Fibroblast of lung (primary cell): ENCODE measurements at places on chromosomes 1 and 21. TPM values are rescaled to one million over a fixed set of nuclear protein-coding genes. Genes with fewer than 3 reads are reported as not detected.

DNA sequence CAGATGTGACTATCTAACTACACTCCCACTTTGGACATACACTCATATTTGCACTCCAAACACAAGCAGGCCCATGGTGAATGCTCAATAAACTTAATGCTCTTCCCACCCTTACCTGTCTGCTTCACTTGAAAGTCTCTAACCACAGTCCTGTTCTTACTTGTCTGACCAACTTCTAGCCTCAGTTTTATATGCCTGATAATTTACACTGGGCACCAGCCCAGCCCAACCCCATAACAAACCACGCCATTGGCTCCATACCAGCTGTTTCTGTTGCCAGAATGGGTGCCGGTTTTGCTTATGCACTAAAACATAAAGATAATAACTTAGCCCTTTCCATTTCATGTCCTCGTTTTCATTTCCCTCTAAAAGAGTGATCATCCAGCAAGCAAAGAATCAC lies 395.4 kb downstream of the NTNG1 start:
- peak; percentile 12 for DNase-seq

GRCh38 chr1:85849660-85850059 lies 141.4 kb upstream of the ZNHIT6 start:
- no peak for DNase-seq

DNA sequence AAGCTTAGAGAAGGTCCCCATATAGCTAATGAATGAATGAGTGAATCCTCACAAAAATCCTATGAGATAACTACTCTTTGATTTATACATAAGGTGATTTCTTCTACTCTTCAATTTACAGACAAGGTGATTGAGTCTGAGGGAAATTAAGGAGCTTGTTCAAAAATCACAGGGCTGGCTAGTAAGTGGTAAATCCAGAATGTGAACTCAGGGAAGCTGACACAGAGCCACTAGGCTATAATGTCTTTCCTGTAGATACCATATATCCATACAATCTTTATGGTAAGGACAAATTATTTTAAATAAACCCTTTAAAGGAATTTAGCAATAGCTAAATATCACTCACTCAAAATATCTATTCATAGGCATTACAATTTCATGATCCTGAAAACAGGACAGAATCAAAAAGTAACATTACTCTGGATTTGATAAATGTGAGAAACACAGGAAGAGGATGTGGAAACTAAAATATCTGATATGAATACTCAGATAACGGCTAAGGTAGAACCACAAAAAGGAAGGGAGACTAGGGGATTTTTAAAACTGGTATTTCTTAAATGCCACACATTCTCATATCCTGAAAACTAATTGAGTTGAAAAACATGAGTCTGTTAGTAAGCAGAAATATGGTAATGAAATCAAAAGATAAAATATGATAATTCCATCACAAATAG lies 108.2 kb downstream of the NBPF12 start:
- no peak for DNase-seq

GRCh38 chr1:111736548-111737215 lies 2.5 kb downstream of the INKA2 start:
- DNase-seq: peak; percentile 58

DNA sequence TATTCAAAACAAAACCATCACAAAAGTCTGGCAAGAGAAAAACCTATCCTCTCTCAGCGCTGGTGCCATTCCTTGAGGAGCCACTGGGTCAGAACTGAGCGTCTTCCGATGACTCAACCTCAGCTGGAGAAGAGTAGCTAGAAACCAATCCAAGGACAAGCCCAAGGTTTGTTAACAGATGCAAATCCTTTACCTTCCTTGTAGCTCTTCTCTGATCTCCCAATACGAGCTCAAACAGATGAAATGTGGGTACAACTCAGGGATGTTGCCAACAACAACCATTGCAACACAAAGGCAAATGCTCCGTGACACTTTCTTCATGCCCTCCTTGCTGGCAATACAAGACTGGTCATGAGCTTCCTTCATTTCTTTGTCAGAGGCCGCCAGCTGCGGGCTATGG lies 337.1 kb downstream of the SIPA1L2 start:
- no peak for DNase-seq

- DNase-seq: no peak
Observed at GRCh38 chr1:171179318-171180227, 5.5 kb upstream of the FMO2 start.

DNA sequence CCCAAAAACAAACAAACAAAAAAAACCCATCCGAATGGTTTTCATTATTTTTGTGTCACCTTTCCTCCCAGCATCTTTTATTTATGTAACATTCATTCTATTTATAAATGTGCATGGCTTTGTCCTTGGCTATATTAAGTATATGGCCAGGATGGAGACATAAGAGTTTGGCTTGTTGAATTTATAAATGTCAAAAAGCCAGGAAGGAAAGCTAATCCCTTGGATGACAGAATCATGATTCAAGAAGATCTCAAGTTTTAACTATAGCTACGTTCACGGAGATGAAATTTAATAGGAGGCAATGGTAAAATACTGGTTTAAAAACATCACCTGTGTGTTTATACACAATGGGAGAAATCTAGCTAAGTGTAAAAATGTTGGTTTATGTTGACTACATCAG lies 5.0 kb downstream of the CEP170 start:
- no peak for DNase-seq

GRCh38 chr1:223849352-223850254 lies 3.9 kb upstream of the TP53BP2 start:
- DNase-seq: no peak

GRCh38 chr1:10818262-10819197 lies 22.1 kb upstream of the CASZ1 start:
- DNase-seq: no peak

DNA sequence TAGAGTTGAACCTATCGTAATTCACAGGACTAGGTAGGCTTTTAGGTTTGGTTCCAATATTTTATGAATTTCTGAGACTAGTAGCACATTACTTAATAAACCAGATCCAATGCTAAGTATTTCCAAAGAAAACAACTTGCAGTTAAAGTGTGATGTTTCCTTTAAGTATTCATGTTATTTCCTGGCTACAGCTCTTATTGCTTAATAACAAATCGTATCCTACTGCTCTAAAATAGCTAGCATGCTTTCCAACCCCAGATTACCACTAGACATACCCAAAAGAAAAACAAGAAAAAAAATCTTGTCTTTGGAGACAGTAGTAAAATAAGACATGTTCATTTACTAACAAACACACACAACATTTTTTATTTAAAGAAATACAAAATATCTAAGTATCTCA lies 898 bp downstream of the KRTAP27-1 start:
- DNase-seq: no peak

GRCh38 chr1:151992303-151993083 lies 1.2 kb downstream of the S100A10 start:
- peak; percentile 90 for DNase-seq

DNA sequence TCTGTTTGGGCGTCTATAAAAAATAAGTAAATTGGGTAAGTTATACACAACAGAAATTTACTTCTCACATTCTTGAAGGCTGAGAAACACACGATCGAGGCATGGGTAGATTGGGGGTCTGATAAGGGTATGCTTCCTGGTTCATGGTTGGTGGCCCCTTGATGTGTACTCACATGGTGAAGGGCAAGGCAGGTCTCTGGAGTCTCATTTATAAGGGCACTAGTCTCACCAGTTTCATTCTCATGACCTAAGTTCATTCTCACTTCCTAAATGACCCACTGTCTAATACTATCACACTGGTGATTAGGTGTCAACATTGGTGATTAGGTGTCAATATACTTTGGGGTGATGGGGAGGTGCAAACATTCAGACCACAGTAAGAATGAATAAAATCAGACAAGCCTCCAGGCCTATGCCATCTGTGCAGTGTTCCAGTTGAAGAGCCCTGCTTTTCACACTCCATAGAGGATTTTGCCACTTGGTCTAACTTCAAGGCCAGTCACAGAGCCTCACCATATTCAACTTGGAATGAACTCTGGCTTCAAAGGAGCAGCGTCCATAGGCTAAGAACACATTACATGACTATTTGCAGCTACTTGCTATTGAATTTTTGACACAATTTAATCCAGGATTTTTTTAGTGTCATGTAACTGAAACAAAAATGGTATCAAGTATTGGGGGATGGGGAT lies 2.5 kb upstream of the GBP4 start:
- no peak for DNase-seq

DNA sequence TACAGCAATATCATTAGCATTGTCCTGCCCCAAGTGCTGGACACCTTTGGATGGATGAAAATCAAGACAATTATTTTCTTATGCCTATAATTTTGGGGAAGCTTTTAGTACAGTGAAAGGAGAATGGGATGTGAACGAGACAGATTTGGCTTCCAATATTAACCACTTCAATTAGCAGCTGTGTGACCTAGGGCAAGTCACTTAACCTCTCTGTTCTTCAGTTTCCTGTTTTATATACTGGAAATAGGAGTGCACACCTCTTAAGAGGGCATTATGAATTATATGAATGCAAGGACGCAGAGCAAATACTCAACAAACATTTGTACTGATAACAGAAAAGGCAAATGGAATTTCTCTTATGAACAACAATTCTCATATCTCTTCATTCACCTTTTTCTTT lies 18.5 kb downstream of the CYP2J2 start:
- no peak for DNase-seq

GRCh38 chr1:51926171-51926812 lies 47.8 kb upstream of the NRDC start:
- DNase-seq: peak; percentile 44

GRCh38 chr1:172770071-172770470 lies 111.2 kb downstream of the FASLG start:
- no peak for DNase-seq

- DNase-seq: no peak
Observed at GRCh38 chr21:34838956-34839820, 170.4 kb downstream of the CLIC6 start.

DNA sequence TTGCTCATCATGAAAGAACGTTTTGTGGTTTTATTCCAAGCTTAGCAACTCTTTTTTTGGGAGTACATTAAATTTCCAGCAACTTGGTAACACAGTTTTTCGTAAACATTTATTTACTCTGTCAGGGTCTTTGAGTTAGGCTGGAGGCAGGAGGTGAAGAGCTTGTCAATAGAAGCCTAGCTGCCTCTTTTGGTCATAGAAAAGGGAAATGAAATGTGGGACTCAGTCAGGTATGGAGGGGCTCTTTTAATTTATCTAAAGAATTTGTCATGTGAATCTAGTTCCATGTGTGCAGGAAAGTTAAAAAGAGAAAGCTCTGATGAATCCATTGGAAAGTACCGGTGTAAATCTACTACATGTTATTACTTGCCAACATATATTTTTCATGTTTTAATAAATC lies 45.9 kb upstream of the PRMT6 start:
- DNase-seq: no peak

- no peak for DNase-seq
Observed at GRCh38 chr1:43982808-43983207, 3.8 kb downstream of the B4GALT2 start.

GRCh38 chr1:90831910-90832309 lies 114.8 kb upstream of the BARHL2 start:
- DNase-seq: no peak

DNA sequence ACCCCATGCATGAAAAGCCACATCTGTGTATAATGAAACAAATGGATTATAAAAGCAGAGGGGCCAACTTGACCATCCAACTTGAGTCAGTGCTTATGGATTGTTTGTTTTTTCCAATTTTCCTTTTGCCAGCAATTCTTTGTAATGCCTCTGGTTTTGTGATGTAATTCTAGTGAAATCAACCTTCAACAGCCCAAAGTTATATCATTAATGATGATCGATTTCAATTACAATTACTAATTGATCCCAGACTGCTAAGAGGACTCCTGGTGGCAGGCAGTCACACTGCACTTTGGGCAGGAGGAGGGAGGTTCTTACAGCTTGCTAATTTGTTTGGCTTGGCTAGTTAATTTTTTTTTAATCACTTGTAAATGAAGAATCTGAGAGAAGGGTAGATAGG lies 552.3 kb downstream of the NUF2 start:
- DNase-seq: no peak

DNA sequence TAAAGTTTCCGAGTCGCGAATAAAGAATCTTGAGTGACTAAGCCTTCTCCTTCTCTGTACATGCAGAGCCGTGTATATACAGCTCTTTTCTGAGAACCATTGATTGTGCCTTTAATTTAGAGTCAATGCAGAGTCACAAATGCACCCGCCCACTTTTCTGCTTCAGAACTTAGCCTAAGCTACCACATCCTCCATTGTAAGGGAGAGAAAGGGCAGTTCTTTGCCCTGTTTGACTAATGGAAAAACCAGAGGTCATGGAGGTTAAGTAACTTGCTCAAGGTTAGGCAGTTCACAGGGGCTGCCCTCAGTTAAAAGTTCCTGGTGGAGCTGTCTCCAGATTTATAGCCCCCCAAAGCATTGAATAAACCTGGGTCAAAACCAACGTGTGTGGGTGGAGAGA lies 139.6 kb downstream of the TOMM20 start:
- DNase-seq: no peak

DNA sequence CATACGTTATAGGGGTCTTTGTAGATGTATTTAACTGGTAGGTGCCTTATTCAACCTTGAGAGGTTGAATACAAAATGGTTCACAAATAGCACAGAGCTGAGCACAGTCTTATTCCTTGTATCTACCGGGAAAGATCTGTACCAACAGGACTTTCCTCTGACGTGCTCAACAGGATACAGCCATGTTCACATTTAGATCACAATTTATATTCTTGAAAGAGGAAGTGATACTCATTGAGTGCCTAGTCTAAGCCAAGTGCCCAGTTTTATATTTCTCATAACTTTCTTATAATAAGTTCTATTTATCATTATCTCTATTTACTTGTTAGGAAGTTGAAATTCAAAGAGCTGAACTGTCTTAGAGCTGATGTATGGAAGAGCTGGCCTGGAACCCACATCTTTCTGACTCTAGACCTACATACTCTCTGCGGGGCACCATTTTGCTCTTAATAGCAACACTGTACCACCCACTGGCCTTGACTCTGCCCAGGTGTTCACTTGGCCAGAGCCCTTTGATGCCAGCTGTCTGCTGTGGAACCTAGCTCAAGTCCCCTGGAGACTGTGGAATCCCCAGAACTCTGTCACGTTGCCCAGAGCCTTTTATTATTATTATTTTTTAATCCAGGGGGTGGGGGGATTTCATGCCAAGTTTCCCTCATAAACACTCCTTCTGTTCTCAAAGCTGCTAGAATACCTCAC lies 156.2 kb downstream of the TPR start:
- no peak for DNase-seq

DNA sequence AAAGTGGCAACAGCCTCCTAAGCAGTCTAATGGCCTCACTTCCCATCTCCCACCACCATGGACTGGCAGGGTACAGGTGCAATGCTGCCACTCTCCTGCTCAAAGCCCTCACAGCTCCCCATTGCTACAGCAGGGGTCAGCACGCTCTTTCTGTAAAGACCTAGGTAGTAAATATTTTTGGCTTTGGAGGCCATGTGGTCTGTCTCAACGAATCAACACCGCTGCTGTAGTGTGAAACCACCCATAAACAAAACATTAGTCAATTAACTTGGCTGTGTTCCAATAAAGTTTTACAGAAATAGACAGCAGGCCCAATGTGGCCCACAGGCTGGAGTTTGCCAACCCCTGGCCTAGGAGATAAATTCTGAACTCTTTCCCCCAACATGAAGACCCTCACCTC lies 44.6 kb upstream of the TMEM125 start:
- DNase-seq: peak; percentile 10

Gene ROR1
- 10.8 and 16.5 TPM in 2 replicates for total RNA-seq

Gene MCOLN3
- 2.1 and 2.5 TPM in 2 replicates for total RNA-seq

Gene ARHGAP30
- not detected in 2 replicates for total RNA-seq

Gene ADAMTS5
- total RNA-seq: 3.9 and 4.3 TPM in 2 replicates

Gene SLC1A7
- total RNA-seq: 0.26 and 0.33 TPM in 2 replicates

Gene TXNIP
- total RNA-seq: 361 and 773 TPM in 2 replicates

Gene SPATA45
- total RNA-seq: 0.51 and 0.83 TPM in 2 replicates

Gene SFPQ
- total RNA-seq: 138 and 146 TPM in 2 replicates

Gene PTAFR
- under 0.01 TPM in 2 replicates for total RNA-seq

Gene KCNJ15
- total RNA-seq: 0.83 and 1.5 TPM in 2 replicates

Gene NCAM2
- total RNA-seq: 8.5 and 11.1 TPM in 2 replicates

Gene SLC22A15
- 11.3 and 21.0 TPM in 2 replicates for total RNA-seq

Gene ALX3
- total RNA-seq: not detected in 2 replicates

Gene SPRR2A
- not detected in 2 replicates for total RNA-seq
